ENCODE measurements at places on chromosomes 2 and 18.

GRCh38 chr2:179107737-179108136, 57.8 kb upstream of the CCDC141 start:
- DNase-seq: no peak

DNA sequence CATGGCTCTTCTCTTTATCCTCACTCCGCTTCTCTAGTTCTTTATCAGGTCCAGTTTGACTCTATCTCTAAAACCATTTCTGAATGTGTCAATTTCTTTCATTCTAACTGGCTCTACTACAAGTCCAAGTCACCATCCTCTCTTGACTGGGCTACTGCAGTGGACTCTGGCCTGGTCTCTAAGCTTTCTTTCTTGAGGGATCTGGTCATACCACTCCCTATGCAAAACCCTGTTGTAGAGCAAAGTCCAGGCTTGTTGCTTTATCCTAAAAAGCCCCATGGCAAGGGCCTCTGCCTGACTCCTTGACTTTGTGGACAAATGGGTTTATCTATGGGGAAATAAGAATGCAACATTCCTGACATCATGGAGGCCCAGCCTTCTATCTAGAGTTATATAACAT, 87.1 kb downstream of the BCL2L11 start:
- DNase-seq: no peak

GRCh38 chr18:14747513-14748474, at the start of gene ANKRD30B:
Gene ANKRD30B, plus strand, starts transcription at chr18:14748172. Its CDS starts 248 bp downstream, at chr18:14748420.
- DNase-seq: no peak

DNA sequence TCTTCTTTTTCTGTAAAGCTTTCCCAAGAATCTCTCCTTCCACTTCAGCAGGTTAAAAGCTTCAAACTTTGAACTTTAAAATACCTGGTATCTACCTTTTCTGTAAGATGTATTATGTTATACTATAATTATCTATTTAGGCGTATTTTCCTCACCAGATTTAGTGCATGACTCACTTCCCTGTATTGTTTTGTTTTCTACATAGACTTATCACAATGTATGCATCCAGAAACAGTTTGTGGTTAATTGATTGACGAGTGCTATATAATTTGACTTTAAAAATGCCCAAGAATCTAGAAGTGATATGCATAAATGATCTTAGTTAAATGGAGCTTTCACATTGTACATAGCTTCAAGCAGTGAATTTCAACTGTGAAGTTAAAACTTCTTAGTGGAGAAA, 473.9 kb upstream of the CDH2 start:
- no peak for DNase-seq

DNA sequence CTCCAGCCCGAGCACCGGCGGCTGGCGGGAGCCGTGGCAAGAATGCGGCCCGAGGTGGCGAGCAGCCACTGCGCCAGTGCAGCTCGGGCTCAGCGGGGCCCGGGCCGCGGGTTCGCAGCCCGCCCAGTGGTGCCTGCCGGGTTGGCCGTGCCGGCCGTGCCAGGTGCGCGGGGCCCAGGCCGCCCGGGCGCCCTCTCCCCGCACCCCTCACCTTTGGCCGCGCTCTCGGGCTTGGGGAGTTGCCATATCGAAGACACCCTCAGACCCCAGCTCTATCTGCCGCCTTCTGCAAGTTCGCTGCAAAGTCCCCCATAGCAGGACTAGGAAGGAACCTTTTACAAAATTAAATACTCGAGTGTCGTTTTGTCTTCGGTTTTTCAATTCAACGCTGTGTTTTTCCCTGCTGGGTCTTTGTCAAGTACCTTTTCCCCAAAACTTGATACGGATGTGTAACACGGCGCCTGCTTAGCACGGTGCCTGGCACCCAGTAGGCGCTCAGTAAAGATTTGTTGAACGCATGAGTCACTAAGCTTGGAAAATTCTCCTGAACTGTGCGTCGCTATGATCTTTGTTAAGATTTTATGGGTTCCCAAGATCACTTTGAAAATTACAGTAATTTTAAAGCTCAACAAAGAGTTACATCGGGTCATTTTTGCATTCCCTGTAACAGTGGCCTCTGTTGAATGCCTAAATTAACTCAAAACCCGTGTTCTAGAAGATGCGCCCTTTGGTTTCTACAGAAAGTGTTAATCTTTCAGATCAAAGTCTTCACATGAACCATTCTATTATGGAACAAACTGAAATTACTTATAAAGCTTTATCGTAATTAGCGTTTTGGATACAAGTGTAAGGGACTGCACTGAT, 750 bp downstream of the STRADB start:
- DNase-seq: no peak

GRCh38 chr2:179171371-179171770, 93.3 kb downstream of the SESTD1 start:
- no peak for DNase-seq

DNA sequence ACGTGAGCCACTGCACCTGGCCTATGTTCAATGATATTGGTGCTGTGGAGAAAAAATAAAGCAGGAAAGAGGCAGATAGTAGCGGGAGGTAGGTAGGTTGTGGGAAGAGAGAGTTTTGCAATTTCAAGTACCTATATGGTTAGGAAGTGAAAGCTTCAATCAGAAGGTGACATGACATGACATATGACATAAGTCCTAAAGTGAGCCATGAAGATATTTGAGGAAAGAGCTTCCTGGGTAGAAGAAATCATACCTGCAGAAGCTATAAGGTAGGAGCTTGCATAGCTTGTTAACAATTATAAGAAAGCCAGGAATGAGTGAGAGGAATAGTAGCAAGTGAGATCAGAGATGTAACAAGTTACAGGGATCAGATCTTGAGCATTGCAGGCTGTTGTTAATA, 4.2 kb downstream of the KIAA1328 start:
- DNase-seq: no peak

DNA sequence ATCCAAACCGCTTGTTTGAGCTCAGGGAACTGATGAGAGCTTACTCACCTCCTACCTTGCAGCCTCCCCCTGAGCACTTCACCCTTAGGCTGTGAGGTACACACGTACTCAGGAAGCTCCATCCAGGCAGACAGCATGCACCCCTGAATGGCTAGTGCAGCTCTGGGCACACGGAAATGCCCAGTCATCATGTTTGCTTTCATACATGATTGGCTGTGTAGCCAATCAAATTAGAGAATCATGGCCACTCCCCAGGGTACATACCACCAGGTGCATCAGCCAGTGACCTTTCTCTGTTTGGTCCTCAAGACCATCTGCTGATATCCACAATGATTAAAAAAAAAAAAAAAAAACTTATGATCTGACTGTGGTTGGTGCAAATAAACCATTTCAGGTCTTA, 42.1 kb downstream of the RNF152 start:
- DNase-seq: no peak

- no peak for DNase-seq
These were observed 446.4 kb downstream of the THSD7B start for GRCh38 chr2:137211761-137212160.

DNA sequence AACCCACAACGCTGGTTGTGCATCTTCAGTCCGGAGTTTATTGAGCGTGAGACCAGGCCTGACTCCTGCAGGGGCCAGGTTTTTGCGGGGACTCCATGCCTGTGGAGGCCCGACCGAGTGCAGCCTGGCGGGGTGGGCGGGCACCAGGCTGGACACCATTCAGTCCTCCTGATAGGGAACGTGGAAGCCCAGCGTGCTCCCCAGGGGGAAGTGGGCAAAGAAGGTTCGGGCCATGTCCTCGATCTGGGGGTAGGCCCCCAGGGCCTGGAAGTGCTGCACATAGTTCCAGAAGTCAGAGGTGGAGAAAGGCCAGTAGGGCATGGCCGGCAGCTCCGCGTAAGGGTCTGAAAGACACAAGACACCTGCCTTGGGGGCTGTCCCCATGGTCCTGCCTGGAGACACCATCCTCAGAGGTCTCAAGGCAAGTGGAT, 1.4 kb downstream of the OTOS start:
- no peak for DNase-seq

GRCh38 chr2:96315400-96316071, 9.6 kb upstream of the ITPRIPL1 start:
- no peak for DNase-seq

- DNase-seq: no peak
These were observed 25.7 kb downstream of the BCL11A start for GRCh38 chr2:60527762-60528161.

- DNase-seq: no peak
These were observed 162.0 kb downstream of the RTP5 start for GRCh38 chr2:242031481-242032019.

GRCh38 chr2:102141011-102141943, 1.3 kb upstream of the IL1R1 start:
- DNase-seq: no peak

DNA sequence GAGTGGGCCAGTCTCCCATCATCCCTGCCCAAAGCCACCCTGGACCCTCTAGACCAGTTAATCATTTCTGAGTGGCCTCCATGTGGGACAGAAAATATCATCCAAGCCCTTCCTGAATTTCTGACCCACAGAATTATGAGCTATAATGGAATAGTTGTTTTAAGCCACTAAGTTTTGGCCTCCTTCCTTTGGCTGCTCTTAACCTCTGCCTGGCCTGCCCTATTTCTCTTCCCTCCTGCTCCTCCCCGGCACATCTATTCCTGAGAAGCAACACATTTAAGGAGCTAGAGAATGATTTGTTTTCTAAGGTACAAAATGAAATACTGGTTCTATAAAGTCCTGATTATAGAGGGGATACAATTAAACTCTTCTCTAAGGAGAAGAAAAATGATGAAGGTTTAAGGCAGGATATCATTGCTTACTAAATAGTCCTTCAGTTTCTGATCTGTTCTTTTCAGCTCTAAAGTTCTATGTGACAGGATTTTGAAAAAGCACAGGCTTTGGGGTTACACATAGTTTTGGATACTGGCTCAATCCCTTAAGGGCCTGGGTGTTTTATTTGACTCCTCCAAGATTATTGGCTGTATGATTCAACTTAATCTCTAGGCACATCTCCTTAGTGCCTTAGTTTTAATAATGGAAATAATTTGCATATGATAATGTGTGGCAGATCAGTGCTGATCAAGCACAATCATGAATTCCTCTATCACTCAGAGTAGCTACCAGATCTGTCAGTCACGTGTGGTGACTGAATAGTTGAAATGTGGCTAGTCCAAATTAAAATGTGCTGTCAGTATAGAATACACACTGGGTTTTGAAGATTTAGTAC, 240.3 kb downstream of the VAPA start:
- DNase-seq: no peak

- DNase-seq: no peak
These were observed 92.3 kb downstream of the STK39 start for GRCh38 chr2:168155046-168155445.

DNA sequence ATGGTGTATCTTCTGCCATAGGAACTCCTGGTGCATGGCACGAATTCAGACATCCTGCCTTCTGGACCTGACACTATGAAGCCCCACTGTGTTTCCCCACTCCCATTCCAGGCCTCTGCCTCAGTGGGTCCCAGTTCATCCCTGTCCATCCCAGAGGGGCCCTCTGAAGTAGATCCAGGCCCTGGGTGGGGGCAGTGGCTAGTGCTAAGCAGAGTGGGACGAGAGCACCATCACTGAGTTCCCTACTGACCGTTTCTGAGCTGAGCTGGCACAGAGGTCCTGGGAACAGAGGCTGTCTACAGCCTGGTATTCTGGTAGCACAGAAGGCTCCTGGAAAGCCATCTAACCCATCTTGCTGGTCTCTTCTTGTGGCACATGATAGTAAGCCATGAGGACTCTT, 54.0 kb downstream of the ATOH8 start:
- DNase-seq: no peak

DNA sequence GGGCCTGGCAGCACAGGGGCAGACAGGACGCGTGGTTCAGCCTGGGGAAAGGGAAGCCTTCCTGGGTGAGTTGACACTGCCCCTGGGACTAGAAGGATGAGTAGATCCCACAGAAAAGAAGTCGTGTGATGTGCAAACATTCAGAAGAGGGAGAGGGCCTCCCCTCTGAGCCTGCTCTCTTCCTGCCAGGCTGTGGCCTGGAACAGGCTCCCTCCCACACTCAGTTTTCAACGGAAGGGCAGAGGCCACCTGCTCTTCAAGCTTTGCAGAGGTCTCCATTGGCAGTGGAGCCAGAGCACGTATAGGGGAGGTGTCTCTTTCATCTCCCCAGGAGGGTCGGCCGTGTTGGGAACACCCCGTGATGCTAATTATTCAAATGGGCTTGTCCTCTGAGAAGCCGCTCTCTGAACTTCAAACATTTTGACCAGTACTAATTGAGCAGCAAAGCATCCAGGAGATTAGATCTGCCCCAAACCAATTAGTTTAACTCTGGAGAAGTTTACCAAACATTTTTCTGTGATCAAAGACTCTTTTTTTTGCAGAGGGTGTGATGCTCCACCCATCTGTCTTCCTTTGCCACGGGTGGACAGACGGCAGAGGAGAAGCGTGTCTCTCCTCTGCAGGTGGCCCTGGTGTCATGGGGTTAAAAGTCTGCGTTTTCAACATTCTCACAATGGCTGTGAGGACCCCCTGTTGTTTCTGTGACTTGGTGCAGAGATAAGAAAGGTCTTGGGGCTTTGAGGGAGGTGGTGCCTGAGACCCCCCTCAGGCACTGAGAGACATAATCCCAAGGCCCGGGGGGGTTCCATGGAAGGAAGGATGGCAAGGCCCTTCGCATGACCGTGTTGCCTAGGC, 29.5 kb upstream of the ODC1 start:
- DNase-seq: no peak

- DNase-seq: no peak
These were observed 32.5 kb upstream of the ICOS start for GRCh38 chr2:203904022-203904421.

DNA sequence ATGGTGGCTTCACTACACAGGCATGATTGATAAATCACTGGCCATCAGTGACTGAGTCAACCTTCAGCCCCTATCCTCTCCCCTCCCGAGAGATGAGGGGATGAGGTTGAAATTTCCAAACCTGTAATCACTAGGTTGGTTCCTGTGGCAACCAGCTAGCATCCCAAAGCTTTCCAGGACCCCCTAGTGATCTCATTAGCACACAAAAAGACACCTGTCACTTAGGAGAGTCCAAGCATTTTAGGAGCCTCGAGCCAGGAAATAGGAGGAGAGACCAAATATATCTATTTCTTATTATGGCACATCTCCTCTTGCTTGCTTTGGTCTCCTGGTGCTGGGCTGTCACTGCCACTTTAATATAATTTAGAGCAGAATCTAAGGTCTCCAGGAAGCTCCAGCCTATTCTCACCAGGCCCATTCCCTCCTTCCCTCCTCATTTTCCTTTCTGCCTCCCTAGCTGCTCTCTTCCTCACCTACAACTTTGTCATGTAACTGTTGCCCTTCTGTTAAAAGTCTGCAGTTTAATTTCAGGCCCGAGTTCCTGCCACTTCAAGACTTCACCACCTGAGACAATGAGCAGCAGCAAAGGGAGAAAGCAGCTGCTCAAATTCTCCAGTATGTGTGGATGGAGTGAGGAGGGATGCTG, 33.2 kb upstream of the NAB1 start:
- no peak for DNase-seq

All from GM06990 (cell line).